ENCODE measurements at places on chromosomes 1 and 21. TPM values are rescaled to one million over a fixed set of nuclear protein-coding genes. Genes with fewer than 3 reads are reported as not detected.

DNA sequence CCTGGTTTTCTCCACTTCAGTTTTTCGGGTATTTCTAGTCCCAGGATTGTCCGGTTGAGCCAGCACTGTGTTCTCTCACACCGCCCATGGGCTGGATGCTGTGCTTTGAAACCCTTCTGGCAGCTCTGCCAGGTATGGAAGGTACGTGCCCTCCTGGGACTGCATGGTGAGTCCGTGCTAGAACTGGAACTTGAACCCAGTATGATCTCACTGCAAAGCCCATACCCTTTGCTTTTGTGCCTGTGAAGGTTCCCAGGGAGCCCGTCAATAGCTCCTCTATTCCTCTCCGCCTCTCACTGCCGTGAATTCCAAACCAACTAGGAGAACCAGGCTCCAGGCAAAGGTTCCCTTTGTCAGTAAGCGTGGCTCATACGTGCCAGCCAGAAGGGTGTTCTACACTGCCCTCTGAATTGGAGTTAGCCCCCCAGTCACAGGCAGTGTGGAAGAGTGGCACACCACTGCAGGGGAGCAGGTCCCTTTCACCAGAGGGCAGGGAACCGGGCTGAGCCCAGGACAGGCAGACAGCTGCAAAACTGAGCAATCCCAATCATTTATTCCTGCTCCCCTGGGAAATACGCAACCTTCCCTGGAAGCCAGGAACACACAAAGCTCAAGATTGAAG, 310.2 kb downstream of the CAMTA1 start:
- no peak for DNase-seq

DNA sequence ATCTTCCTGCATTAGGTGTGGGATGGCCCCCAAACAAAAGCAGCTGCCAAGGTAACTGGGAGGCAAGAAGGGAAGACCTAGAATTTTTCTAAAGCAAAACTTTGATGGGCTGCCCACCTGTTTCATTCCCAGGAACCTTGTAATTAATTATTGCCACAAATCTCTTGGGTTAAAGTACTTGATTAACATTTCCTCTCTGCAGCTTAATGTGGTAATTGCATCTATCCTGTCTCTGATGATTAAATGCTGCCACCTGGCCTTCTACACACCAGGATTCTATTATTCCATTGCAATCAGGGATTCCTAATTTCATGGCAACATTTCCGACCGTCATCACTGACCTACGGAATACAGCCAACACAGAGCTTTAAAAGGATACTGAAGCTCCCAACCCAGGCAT, 68.3 kb upstream of the RC3H1 start:
- no peak for DNase-seq

DNA sequence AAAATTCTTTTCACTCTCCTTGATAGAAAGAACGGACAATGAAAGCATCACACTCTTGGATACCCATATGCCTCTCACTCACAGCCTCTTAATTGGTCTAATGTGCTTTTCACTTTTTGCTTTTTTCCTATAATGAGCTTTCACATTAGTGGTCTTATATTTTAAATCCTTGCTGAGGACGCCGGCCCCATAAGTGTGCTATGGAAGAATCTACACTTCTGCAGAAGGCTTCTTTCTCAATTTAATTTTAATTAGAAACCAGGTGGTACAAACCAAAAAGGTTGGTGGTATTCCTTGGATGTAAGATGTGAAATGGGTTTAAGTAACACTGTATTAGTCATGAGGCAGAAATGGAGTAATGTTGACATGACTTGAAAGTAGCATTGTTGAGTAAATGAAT, 190.6 kb upstream of the NFIA start:
- DNase-seq: no peak

LGR6 gene
- total RNA-seq: 4.1 TPM

NHLH2 gene
- total RNA-seq: not detected

IGSF9 gene
- total RNA-seq: 0.30 TPM

GRCh38 chr1:102110586-102110985, 113.9 kb upstream of the OLFM3 start:
- no peak for DNase-seq

DNA sequence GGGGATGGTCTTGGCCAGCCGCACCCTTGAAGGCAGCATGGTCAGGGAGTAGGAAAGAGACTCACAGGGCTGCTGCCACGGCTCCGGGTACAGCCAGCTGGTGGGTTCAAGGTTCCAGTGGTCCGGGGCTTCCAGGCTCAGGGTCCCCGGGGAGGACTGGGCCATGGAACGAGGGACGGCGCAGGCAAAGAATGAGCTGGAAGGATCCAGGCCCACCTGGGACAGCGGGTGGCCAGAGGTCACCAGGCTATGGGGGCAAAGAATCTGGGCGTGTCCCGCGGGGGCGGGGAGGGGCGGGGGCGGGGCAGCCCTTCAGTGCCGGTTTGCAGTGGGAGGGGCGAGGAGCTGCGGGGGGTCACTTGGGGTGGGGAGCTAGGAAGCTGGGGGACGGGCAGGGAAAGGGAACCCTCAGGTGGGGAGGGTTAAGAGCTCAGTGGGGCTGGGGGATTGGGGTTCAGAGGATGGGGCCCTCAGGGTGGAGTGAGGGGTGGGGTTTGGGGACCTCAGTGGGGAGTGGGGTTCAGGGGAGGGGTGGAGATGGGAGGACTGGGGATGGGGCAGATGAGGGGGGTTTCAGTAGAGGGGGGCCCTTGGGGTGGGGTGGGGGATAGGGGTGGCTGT, at the start of gene DNMT3L:
DNMT3L (minus strand) TSS at position 223 of the 621 bp plus-strand sequence. CDS start 638 bp downstream, outside the sequence.
- DNase-seq: no peak

DNA sequence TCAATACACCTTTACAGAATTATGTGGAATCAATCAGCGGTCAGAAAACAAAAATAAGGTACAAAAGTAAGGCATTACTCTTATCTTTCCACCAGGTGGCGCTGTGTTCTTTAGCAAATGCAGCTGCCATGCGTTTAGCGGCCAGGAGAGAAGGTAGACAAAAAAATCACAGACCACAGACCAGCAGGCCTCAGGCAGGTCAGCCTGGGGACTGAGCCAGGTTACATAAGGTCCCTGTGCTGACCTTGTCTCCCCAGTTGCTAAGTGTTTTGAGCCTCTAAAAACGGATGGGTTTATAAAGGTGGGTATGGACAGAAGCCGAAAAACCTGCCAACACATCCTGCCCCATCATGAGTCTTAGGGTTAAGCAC, 2.8 kb downstream of the RGS16 start:
- no peak for DNase-seq

HPDL gene
- total RNA-seq: not detected

RAB25 gene
- not detected for total RNA-seq

- DNase-seq: no peak
These were observed 5.5 kb upstream of the LAPTM5 start for GRCh38 chr1:30762930-30763650.

DNA sequence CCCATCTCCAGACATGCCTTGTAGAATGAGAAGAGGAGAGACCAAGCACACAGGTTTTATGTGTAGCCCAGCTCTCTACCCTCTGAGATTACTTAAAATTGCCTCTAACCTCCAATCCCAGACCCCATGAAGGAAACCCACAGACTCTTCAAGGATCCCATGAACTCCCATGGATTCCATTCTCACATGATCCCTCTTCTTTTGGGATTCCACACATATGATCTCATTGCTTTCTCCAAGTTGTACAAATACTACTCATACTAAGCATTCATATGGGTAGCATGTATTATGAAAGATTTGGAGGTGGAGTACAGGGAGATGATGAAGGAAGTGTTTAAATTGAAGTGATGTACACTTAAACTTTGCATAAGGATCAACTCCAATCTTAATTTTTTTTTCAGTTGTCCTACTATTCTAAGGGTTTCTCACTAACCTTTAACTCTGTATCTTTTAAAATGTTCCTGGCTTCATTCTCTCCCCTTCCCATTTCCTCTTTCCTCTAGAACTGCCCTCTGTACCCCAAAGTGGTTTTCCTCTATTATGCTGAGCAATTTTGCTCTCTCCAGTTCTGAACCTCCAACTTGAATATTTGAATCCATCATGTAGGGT, 41.6 kb downstream of the MFSD2A start:
- DNase-seq: no peak

DNA sequence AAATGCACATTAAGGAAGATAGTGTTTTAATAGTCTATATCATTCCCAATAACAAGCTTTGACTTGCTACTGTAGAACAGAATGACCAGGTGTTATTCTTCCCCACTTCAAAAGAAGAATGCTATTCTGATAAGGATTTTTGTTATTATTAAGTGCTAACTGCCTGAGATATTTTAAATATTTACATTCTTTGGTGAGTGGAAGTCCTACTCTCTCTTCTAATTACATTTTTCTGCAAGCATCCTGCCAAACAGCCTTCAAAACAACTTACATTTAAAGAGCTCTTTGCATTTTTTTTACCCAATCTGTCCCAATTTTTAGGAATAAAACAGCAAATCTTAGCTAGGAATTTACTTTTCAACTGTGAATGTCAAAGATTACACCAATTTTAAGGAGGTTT, 23.5 kb upstream of the SYDE2 start:
- no peak for DNase-seq

ETV3 gene
- total RNA-seq: 16.9 TPM

ERMAP gene
- 2.7 TPM for total RNA-seq

CFAP141 gene
- total RNA-seq: not detected

DNA sequence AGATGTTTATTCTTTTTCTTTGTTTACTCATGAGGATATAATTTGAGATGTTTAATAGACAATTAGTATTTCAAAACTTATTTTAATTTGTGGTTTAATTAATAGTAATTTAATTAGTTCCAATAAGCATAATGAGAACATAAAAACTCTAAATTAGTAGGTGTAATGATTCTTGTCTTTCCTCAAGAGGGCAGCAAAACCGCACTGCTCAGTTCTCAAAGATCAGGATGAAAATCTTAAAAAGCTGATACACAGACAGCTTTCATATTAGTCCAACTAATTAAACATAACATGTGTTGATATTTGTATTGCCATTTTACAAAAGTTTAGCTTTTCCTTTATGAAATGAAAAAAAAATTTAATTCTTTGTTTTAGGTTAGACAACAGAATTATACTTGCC, 106.7 kb upstream of the C21orf91 start:
- no peak for DNase-seq

- no peak for DNase-seq
These were observed 18.5 kb upstream of the RAB4A start for GRCh38 chr1:229252228-229252984.

DNA sequence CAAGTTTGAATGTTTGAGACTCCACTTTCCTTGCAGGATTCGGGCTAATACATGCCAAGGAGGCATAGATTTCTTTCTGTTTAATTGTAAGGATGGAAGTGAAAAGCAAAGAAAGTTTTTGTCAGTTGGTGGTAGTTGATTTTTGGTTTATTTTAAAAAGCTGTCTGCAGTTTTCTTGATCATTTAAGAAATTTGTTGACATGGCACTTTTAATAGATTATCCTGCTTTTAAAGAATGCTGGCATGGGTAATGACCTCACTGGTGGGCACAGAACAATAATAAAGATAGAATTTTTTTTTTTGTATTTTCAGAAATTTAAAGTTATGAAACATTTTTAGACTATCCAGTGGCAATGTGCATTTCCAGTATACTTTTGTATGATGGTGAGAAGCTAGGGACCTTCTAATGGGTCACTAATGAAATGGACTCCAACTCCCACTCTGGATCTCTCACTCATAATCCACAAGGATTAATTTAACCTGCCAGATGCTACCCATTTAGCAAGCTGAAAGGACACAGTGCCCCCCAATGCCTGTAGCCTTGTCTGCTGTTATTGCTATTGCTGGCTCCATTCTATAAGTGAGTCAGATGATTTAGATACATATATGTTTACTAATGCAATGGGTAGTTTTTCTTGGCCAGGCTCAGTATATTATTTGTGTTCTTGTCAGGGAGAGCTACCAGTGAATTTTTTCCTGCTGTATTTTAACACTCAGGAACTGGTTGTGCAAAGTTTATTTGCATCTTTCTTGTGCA, 190.2 kb upstream of the SGIP1 start:
- DNase-seq: no peak

DNA sequence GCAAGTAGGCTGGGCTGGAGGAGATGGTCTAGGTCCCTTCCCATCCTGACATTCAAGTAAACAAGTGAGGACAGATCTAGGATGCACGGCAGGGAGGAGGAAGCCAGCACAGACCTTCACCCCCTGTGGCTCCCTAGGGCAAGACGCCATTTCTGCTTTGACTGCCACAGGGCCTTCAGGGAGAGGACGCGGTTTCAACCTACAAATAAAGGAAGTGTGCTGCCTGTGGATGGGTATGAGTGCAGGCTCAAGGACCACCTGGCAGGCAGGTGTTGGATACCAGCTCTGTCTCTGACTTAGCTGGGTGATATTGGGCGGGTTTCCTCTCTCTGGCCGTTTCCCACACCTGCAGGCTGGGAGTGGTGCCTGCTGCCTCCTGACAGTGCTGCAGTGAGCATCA, 16.2 kb downstream of the SLC2A1 start:
- no peak for DNase-seq

DNASE2B gene
- total RNA-seq: not detected

DNA sequence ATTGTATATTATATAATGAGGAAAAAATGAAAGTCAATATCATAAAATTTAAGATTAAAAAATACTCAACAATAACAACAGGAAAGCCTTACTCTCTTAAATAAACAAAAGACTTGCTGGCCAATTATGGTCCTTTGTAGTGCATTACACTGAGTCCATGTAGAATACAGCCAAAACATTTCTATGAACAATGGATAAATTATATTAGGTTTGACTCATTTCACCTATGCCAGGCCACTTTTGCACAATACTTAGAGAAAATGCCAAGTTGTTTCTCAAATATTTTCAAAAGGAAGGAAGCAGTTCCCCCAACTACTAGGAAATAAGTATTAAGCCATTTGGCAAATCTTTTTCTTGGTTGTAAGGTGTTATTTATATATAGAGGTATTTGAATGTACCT, 19.8 kb upstream of the UCK2 start:
- DNase-seq: no peak

RXRG gene
- total RNA-seq: 3.1 TPM
